A549 treated with CORT108297 at 1 μM for 4 hours (cell line): ENCODE measurements at places on chromosomes 12 and 14. TPM values are rescaled to one million over a fixed set of nuclear protein-coding genes. Genes with fewer than 3 reads are reported as not detected.

Gene OTX2
- total RNA-seq: not detected in 5 replicates

Gene LHX5
- total RNA-seq: 0.02 TPM in 1 of 5 replicates, not detected in the others

Gene P2RX2
- total RNA-seq: not detected in 5 replicates

Gene ST8SIA1
- 0.05 to 0.07 TPM (median 0.06 TPM) in 3 of 5 replicates, not detected in the others for total RNA-seq

Gene PLEKHG7
- total RNA-seq: 0.06 to 0.14 TPM (median 0.06 TPM) in 3 of 5 replicates, not detected in the others

Gene MYH6
- not detected in 5 replicates for total RNA-seq

Gene RTN1
- total RNA-seq: 0.02 to 0.06 TPM in 2 of 5 replicates, not detected in the others

Gene MAP3K9
- total RNA-seq: 3.6 to 5.6 TPM (median 4.8 TPM) in 5 replicates

Gene ACOT6
- total RNA-seq: not detected in 5 replicates

Gene TAS2R8
- not detected in 5 replicates for total RNA-seq

Gene RPL36AL
- total RNA-seq: 408 to 497 TPM (median 411 TPM) in 5 replicates
